Panc1 (cell line): ENCODE measurements at places on chromosomes 13 and 19.

DNA sequence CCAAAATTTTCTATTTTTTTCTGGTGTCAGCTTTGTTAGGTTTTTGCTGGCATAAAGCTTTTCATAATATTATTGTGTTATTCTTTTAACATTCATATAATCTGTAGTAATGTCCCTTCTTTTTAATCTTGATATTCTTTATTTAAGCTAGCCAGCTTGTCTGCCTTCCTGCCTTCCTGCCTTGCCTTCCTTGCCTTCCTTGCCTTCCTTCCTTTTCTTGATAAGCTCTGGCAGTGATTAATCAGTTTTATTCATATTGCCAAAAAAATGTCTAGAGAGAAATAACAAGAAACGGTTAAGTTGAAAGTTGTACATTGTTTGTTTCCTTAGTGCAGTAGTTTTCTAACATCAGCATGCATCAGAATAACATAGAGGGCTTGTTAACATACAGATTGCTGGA lies 257.5 kb downstream of the MAB21L1 start:
- DNase-seq, result no peak

- peak; percentile 22 for DNase-seq
These were observed 12.3 kb upstream of the CADM4 start for GRCh38 chr19:43651758-43652545.

GRCh38 chr19:18419699-18420460 lies 682 bp downstream of the SSBP4 start:
- DNase-seq, result no peak

GRCh38 chr19:19207637-19208572 lies 3.9 kb upstream of the NCAN start:
- no peak for DNase-seq

DNA sequence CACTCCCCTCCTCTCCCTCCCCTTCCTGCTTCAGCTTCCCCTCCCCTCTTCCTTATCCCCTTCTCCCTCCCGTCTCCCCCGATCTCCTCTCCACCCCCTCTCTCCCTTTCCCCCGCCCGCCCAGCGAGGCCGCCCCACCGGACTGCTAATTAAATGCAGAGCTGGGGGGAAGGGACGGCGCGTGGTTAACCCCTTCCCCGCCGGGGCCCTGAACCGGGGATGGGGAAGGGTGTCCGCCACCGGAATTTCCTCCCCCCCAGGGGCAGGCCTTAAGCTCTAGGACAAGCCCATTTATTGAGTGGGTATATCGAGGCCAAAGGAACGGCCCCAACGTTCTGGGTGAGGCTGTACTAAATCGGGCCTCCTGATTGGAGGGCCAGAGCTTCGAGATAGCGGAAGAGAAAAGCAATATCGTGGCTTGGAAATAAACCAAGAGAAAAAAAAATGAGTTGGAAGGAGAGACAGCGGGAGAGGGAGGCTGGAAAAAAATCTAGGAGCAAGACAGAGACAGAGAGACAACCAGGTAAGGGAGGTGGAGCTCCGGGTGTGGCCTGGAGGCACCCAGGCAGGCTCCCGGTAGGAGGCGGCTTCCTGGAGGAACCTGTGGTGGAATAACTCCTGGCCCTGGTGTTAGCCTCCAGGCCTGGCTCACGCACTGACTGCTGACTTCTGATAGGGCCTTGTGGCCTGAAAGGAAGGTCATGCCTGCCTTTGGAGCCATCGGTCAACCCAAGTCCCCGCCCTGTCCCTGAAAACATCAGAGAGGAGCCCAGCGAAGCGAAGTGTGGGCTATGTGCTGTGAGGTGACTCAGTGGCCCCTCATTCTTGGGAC lies 11.6 kb upstream of the JUND start:
- DNase-seq, result no peak

DNA sequence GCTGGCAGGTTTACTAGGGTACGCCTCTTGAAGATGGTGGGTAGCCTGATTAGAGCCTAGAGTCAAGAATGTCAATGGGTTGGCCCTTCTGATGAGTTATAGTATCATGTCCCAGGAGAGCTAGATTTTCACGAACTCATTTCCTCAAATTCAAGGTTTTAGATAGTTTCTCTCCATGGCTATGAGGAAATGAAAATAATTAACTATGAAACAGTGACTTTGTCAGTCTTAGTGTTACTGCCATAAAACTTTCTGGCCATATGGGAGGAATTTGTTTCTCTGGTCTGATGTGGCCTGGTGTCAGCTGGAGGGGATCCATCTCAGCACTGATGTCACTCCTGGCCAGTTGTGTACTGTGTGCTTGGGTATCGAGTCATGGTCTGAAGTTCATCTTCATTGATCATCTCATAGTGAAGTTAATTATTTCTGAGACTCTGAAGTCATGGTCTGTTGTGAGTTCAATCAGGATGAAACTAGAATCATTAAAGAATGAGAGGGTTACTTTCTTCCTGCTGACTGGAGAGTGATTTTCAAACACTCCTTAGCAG lies 49.4 kb upstream of the TNFSF11 start:
- no peak for DNase-seq

GRCh38 chr19:18329035-18329376 lies 6.1 kb upstream of the LSM4 start:
- no peak for DNase-seq

GRCh38 chr13:104694397-104694796 lies 1628.2 kb upstream of the SLC10A2 start:
- DNase-seq, result no peak

GRCh38 chr13:101098873-101099272 lies 317.4 kb downstream of the NALCN start:
- no peak for DNase-seq

- DNase-seq, result no peak
These were observed 106.3 kb downstream of the KCTD15 start for GRCh38 chr19:33902802-33903488.

DNA sequence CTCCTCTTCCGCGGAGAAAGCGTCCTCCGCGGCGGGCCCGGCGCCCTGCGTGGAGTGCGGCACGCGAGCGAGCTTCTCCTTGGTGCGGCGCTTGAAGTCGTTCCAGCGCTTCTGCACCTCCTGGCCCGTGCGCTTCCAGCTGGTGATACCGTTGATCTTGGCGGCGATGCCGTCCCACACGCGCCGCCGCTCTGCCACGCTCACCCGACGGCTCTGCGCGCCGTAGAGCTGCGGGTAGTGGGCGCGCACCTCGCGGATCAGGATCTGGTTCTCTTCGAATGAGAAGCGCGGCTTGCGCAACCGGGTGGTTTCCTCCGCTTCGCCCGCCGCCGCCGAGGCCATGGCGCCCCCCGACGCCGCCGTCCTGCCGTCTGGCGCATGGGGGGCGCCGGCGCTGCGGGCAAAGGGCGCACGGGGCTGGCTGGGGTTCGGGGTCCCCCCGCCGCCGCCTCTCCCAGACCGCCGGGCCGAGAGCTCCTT lies 941 bp downstream of the MYPOP start:
- no peak for DNase-seq

GRCh38 chr13:107886118-107886517 lies 329.2 kb downstream of the LIG4 start:
- DNase-seq, result no peak

- DNase-seq, result no peak
These were observed 74.2 kb downstream of the ATP11A start for GRCh38 chr13:112764028-112764427.

- no peak for DNase-seq
These were observed 51.5 kb downstream of the ATP7B start for GRCh38 chr13:51959773-51960172.

DNA sequence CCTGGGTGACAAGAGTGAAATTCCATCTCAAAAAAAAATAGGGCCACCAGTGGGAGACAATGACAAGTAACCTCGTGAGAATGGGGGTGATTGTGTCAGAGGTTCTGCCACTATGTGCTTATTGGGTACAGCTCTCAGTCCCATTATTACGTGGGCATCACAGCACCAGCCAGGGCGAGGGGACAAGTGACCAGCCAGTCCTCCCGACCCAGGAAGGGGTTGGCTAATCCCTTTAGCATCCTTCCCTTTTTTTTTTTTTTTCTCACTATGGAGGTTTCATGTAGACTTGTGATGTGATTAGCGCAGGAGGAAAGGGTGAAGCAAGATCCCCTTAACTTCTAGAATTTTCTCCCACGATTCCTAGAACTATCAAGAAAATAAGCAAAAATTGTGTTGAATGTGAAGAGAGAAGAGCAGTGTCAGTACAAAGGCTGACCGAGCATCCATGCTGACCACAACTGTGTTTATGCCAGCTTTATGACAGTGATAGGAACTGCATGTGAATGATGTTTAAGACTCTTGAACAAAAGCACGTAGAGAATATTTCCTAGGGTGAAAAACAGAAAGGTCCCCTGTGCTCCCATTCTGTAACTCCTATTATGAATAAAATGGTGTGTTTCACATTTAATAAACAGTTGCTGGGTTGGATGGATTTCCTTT lies 50.0 kb downstream of the ALOX5AP start:
- DNase-seq, result no peak

GRCh38 chr19:3544742-3545668 lies 6.0 kb downstream of the TEKTIP1 start:
- peak; percentile 39 for DNase-seq

- DNase-seq, result no peak
These were observed 61.2 kb upstream of the WDFY2 start for GRCh38 chr13:51523082-51523518.

GRCh38 chr13:23754506-23754905 lies 134.7 kb downstream of the MIPEP start:
- no peak for DNase-seq

DNA sequence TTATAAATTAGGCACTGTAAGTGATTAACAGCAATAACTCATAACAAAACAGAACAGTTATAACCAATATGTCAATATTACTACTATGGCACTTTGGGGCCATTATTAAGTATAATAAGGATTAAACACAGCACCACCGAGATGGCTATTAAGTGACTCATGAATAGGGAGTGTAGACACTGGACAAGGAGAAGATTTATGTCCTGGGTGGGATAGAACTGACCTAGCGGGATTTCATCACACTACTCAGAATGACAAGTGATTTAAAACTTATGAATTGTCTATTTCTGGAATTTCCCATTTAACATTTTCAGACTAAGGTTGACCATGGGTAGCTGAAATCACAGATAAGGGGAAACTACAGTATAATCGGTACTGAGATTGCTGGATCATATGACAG lies 79.0 kb upstream of the SLC7A1 start:
- no peak for DNase-seq

DNA sequence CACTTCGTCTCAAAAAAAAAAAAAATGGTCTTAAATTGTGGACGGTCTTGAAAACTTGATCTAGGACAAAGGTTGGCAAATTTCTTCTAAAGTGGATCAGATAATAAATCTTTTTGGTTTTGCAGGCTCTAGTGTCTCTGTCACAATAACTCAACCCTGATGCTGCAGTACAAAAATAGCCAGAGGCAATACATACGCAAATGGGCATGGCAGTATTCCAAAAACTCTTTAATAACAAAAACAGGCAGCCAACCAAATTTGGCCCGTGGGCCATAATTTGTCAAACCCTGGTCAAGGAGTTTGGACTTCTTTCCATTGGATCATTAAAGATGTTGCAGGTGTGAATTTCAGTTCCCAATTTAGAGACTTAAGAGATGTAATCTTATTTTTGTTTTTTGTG lies 93.5 kb upstream of the MRI1 start:
- no peak for DNase-seq

GRCh38 chr13:57270493-57270892 lies 103.5 kb downstream of the PRR20E start:
- no peak for DNase-seq
